SK-N-SH treated with all-trans-retinoic acid at 6 μM for 48 hours (cell line): ENCODE measurements at places on chromosomes 4 and X.

DNA sequence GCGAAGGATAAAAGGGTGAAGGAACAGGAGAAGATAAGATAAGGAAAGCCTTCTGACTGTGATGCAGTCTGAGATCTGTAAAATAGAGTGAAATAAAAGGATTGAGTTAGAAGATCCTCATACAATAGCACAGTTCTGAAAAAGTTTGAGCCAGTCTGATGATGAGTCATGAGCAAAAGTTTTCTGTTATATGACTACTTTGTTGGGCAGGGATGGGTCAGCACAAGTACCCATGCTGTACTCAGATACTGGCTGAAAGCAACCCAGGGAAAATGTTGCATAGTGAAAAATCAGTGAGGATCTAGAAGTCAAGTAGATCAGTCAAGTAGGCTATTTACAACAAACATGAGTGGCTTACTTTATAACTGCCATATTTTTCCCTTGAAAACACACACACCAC, 253.5 kb downstream of the PCDH10 start:
- ATAC-seq = no peak

DNA sequence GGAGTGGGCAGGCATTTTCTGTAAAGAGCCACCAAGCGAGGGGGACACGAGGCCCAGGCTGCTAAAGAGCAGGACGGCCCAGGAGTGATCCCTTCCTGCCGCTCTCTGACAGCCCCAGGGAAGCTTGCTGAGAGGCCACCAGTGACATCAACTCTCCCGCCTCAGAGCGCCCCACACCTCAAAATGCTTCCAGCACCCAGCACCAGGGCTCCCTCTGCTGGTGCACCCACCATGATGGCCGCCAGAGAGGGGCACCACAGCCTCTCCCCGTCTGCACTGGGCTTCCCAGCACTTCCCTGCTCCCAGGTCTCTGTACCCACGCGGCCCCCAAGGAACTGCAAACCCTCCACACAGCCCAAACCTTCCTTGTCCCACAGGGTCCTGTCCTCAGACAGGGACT, 40.4 kb downstream of the GAK start:
- ATAC-seq = peak; percentile 21; the same call in 1 of the 3 replicates

- no peak for ATAC-seq
Observed at GRCh38 chr4:66554826-66555225, 884.5 kb upstream of the EPHA5 start.

- ATAC-seq = no peak
Observed at GRCh38 chrX:145953628-145954027, 136.0 kb downstream of the SLITRK2 start.

DNA sequence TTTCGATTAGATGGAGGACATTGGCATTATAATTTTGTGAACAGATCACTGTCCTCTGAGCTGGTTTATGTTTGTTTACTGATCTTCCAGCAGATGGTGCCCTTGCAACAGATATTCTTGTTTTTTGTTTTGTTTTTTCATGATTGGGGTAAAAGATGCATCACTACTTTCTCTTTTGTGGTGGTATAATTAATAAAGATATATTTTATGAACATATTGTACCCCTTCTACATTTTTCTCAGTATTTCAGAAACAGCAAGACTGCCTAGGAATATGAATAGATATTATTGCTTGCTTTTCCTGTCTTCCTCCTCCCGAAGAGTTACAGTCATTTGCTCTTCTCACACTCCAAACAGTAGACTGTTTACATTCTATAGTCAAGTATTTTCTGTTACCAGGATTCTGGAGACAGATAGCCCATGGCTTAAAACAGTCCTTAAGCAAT, 905.2 kb downstream of the TRAM1L1 start:
- peak; percentile 72 for ATAC-seq

DNA sequence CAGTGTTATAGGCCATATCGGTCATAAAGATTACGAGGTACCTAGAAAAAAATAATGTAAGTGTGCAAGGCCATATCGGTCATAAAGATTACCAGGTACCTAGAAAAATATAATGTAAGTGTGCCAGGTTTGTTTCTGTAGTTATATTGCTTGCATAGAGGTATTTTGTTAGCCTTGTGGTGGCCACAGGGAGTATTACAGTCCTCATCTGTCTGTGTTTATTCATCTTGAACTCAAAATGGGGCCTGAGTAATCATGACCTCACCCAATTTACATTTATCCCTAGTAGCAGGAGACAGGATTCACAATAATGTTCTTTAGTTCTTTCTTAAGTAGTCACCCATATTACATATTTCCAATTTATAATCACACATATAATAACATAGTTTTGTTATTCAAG, 459.7 kb downstream of the MID1IP1 start:
- no peak for ATAC-seq

- ATAC-seq = no peak
Observed at GRCh38 chrX:109848461-109849050, 115.5 kb upstream of the ACSL4 start.

DNA sequence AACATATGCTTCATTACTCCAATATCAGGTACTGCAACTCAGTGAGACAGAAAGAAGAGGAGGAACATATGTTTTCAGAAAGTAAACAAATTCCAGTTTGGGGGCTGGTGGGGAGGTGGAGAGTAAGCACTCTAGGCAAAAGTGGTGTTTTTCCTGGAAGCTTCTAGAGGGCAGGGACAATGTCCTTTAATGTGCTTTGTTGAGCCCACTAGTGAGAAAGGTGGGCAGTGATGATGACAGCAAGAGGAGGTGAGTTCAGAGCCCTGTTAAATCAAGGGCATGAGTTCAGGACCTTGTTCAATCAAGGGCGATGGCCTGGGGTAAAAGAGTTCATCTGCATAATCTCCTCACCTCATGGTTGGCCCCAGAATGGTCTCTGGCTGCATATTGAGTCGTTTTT, 38.4 kb downstream of the GPC3 start:
- ATAC-seq = no peak

DNA sequence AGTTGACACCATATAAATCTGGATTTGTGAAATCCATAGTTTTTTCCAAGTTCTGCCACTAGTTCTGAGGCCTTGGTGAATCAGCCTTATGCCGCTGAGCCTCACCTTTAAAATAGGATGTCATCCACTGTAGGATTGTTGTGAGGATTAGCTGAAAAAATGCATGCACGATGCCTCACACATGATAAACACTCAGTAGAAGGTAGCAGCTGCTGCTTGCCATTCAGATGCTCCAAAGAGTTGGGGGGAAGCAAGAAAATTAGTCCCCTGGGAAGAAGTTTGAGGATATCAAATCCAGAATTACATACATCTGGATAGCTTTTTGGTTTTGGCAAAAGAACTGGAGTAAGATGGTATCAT, 7.4 kb downstream of the MMAA start:
- no peak for ATAC-seq

DNA sequence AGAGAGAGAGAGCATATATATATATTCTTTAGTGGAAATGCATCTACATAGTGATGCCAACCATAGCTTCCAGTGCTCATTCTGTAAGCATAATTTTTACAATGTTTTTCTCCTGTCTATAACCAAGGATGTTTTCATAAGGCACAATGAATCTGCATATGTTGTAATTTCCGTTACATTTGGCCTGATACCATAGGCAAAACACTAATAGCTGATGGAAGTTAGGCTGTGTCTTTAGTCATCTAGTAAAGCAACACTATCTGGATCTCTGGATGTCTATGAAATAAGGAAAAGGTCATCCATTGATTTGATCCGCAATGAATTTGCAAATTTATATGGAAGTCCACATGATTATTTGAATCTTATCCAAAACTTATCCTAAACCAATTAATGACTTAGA, 8.1 kb downstream of the PCDH7 start:
- no peak for ATAC-seq

GRCh38 chr4:34157547-34157946, 2086.8 kb downstream of the ARAP2 start:
- no peak for ATAC-seq

- ATAC-seq = no peak
Observed at GRCh38 chr4:130025701-130026100, 929.7 kb downstream of the C4orf33 start.

DNA sequence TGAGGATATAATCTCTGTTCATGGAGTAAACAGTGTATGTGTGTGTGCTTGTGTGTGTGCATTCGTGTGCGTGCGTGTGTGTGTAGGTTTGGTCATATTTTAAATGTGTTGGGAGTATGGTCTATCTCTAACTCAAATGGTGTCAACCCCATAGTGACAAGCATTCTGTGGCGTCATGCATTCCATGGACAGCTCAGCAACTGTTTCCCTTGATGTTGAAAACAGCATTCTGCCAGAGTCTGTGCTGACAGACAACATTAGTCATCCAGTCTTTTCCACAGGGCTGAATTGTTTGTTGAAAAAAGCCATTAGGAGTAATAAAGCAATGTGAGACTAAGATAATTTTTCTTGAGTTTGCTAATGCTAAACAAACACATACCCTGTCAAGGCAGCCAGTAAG, 706.6 kb downstream of the PCDH19 start:
- no peak for ATAC-seq

GRCh38 chr4:108053251-108053711, 63.6 kb downstream of the HADH start:
- ATAC-seq = no peak

GRCh38 chr4:185839770-185840169, 27.8 kb upstream of the SORBS2 start:
- peak; percentile 22 for ATAC-seq

DNA sequence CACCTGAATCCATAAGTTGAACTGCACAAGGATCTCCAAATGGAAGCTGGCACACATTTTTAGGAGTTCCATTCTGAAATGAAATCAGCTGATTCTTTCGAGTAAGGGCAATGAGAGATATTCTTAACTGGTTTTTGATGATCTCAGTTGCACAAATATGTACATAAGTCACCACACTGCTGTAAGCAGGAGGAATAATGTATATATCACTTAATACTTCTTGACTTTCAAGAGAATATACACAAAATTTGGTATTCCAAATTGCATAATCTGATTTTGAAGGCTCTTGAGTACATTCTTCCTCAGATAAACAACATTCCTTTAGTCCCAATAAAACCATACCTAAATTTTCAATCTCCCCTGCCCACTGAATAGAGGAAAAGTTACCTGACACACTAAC, 8.2 kb downstream of the FANCB start:
- peak; percentile 82 for ATAC-seq
